ENCODE measurements at places on chromosomes 2 and 18.
A peak's percentile ranks its signal among the peaks of the same experiment; 100 is the strongest.

GRCh38 chr2:77017355-77017745 is 504.8 kb downstream of the LRRTM4 start:
- no peak for DNase-seq

GRCh38 chr2:191382801-191383200 is 137.6 kb downstream of the MYO1B start:
- no peak for DNase-seq

- DNase-seq: no peak
Measured at GRCh38 chr2:134359367-134360081, 105.7 kb downstream of the MGAT5 start.

GRCh38 chr2:224523626-224524577 is 61.3 kb downstream of the CUL3 start:
- no peak for DNase-seq

GRCh38 chr2:139217641-139218040 is 437.5 kb upstream of the NXPH2 start:
- DNase-seq: no peak

DNA sequence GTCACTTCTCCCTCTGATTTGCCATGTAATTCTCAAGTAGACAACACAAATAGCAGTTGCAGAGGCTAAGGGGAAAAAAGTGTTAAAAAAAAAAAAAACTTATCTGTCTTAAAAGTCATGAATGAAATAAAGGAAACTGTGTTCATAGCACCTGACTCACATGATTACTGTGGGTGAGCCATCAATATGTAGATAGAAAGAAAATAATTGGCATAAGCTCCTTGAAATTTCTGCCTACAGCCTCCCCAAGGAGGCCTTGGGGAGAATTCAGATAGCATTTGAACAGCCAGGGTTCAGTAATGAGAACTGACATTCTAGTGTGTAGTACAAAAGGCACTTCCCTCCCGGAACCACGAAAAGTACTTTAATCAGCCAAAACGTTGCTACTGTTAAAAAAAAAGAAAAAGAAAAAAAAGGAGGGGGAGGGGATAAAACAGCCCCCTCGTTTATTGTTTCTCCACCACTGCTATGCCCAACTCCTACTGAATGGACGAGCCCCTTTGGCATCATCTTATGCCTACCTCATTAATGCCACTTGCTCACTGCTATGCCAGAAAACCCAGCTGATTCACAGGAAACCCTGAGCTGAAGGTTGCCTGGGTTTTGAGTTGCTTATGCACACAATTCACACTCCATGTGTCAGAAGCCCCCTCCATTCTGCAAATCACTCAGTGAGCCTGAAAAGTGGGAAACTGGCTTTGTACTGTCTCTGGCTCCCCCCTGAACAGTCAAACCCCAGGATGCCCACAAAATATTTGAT is 65.5 kb upstream of the KLF7 start:
- DNase-seq: no peak

- no peak for DNase-seq
Measured at GRCh38 chr2:219561179-219562048, 9.9 kb downstream of the OBSL1 start.

- no peak for DNase-seq
Measured at GRCh38 chr2:240429341-240429871, 6.1 kb upstream of the GPC1 start.

DNA sequence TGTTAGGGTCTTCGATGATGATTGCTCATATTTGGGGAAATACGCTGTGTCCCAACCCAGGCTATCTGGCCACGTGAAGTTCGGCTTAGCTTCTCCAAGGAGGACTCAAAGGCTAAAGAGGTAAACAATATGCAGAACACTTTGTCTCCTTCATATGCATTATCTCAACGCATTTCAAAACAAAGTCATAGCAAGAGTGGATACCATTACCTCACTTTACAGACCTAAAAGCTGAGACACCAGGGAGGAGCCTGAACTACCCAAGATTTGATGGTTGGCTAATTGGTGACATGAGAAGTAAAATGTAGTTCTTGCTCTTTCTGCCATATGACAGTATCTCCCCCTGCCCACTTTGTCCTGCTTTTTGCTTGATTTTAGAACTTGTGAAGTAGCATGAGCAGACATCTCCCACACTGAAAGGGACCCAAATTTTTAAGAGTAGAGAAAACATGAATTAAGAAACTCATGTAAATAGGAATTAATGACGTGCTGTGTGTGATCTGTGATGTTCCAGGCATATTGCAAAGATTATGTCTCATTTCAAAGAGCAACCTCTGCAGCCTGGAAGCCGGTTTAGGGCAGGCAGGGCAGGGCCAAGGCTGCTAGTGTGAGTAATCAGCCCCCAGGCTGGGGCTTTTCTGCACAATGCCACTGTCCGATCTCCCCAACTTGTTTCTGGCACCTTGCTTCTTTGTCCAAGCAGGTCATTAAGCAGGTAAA is 144.5 kb downstream of the BCL11A start:
- no peak for DNase-seq

GRCh38 chr2:58730764-58731487 is 489.8 kb upstream of the FANCL start:
- no peak for DNase-seq

- no peak for DNase-seq
Measured at GRCh38 chr18:56267334-56267733, 371.1 kb downstream of the TXNL1 start.

GRCh38 chr2:238946318-238947242 is 98.7 kb downstream of the TWIST2 start:
- DNase-seq: no peak

- no peak for DNase-seq
Measured at GRCh38 chr2:46263347-46263746, 33.9 kb upstream of the EPAS1 start.

DNA sequence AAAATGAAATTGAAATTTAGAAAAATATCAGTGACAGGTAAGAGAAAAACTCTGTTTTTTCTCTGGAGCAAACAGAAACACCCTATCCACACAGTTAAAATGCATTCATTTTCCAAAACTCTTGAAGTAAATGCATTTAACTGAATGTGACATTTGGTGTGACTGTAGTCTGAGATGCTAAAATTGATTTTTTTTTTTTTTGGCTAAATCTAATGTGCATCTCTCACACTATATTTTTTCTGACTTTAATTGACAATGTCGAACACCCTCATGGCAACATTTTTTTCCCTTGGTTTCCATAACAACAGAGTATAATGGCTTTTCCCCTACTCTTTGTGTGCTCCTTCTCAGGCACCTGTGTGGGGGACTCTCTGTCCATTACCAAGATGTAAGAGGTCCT is 366.4 kb downstream of the XIRP2 start:
- DNase-seq: no peak

- no peak for DNase-seq
Measured at GRCh38 chr2:2164326-2164917, 166.7 kb downstream of the MYT1L start.

DNA sequence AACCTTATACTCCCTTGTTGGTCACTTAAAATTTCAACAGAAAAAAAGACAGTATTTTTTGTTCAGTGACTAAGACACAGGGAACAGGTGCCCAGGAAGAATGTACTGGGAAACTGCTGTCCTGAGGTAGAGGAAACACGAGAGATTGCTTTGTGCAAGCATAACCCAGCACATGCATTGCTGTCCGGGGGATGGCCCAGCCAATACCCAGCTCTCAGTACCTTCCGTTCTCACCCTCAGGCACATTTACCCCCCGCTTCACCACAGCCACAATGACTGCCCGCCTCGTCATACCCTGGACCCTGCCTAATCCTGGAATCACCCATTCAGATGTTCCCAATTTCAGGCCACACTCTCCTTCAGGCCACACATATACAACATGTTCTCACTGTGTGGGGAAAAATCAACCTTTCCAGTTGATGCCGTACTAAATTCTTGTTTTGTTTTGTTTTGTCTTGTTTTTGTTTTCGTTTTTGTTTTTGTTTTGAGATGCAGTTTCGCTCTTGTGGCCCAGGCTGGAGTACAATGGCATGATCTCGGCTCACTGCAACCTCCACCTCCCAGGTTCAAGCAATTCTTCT is 140.7 kb downstream of the ESCO1 start:
- DNase-seq: no peak

GRCh38 chr2:96856776-96857666 is 795 bp downstream of the ANKRD39 start:
- peak; percentile 21 for DNase-seq

DNA sequence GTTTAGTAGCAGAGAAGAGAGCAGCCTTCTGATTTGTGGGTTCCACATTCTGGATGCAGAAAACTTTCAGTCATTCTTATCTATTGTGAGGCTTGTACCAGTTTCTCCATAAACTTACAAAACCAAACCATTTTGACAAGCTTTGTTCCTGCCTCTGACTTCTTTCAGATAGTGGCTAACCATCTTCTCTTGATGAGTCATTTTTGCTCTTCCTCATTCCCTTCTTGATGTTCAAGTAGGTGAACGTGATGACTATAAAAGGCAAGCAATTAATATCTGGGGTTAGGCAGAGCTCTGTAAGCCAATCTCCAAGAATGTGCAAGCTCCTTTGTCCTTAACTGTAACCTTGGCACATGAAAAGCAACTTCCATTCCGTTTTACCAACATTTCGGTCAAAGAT is 2083.1 kb upstream of the PIK3C3 start:
- DNase-seq: no peak

DNA sequence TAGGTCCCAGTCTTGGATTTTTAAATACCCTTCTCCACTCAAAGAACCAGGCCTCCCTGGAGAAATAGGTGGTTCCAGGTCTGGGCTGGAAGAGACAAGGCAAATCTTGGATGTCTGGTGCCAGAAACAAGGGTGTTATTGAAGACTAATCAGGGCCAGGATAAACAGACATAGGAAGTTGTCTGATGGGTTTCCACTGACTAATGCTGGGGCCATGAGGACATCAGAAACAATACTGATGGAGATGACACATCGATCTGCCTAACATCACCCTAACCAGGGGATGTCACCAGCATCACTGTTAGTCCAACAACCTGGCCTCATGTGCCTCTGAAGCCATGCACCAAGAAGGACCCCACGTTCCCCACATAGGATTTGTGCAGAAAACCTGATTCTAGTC is 42.5 kb upstream of the GLI2 start:
- DNase-seq: peak; percentile 41

DNA sequence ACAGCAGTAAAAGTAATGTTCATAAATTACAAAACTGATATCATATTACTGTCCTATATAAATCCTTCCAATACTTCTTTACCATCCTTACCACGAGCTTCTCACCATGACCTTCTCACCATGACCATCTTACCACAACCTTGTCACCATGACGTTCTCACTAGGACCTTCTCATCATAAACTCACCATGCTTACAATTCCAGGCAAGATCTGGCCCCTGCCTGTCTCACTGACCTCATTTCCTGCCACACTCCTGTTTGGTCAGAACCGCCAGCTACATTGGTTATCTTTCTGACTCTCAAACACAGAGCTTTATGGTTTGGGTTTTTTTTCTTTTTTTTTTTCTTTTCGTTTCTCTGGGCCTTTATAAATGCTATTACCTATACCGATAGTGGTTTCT is 827.6 kb downstream of the RNF144A start:
- DNase-seq: no peak

- DNase-seq: peak; percentile 37
Measured at GRCh38 chr18:35455926-35456763, 41.6 kb downstream of the INO80C start.

- no peak for DNase-seq
Measured at GRCh38 chr2:119584469-119584868, 40.2 kb downstream of the CFAP221 start.

GRCh38 chr18:3528231-3528630 is 78.3 kb downstream of the TGIF1 start:
- no peak for DNase-seq

GRCh38 chr18:29313312-29313711 is 1136.4 kb upstream of the CDH2 start:
- no peak for DNase-seq

- DNase-seq: no peak
Measured at GRCh38 chr2:8239531-8240088, 442.2 kb upstream of the ID2 start.

DNA sequence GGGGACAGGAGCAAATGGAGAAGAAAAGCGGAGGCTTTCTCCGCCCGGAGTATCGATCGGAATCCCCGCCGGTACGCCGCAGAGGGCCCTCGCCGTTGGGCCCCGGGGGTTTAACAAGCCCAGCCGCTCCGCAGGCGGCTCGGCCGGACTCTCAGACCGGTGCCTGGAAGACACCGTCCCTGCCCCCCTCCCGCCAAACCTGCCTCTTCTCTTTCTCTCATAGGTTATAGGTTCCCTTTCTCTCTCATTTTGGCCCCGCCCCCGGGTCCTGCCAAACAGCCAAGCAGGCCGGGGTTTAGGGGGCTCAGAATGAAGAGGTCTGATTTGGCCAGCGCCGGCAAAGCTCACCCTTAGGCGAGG is 4.4 kb downstream of the ONECUT2 start:
- no peak for DNase-seq

DNA sequence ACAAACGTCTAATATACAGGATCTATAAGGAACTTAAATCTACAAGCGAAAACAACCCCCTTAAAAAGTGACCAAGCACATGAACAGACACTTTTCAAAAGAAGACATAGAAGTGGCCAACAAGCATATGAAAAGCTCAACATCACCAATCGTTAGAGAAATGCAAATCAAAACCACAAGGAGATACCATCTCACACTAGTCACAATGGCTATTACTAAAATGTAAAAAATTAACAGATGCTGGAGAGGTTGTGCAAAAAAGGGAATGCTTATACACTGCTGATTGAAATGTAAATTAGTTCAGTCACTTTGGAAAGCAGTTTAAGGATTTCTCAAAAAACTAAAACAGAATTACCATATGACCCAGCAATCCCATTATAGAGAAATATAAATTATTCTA is 1148.5 kb upstream of the FAM98A start:
- DNase-seq: no peak

GRCh38 chr18:46155641-46156051 is 51.5 kb downstream of the HAUS1 start:
- peak; percentile 93 for DNase-seq

GRCh38 chr2:219209236-219210195 is 2.9 kb downstream of the ZFAND2B start:
- DNase-seq: no peak

- DNase-seq: no peak
Measured at GRCh38 chr2:224611938-224612337, 26.8 kb upstream of the CUL3 start.

DNA sequence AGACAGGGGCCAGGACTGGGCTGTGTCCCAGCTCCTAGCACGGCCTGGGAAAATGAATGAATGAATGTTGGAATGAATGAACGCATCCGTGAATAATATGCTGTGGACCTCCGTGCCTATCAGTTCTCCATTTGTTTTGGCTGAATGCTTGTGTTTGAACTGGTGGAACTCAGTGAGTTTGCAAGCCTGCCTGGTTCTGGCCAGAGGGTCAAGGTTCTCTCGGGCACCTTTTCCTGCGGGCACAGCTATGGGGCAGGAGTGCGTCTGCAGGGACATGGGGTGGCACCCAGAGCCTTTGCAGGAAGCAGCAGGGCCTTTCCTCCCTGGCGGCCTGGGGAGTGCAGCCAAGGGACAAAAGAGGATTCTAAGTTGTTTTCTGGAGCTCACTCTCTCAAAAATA is 17.6 kb upstream of the PDIA6 start:
- DNase-seq: no peak

GRCh38 chr2:84676295-84676694 is 160.0 kb downstream of the DNAH6 start:
- peak; percentile 92 for DNase-seq

- DNase-seq: peak; percentile 91
Measured at GRCh38 chr2:33375054-33375453, 101.4 kb upstream of the RASGRP3 start.

GRCh38 chr2:224343226-224343625 is 58.7 kb downstream of the FAM124B start:
- no peak for DNase-seq

- no peak for DNase-seq
Measured at GRCh38 chr2:36611316-36611990, 13.5 kb upstream of the FEZ2 start.

All from fibroblast of the aortic adventitia (primary cell).